ENCODE measurements at places on chromosomes 16 and 17.

DNA sequence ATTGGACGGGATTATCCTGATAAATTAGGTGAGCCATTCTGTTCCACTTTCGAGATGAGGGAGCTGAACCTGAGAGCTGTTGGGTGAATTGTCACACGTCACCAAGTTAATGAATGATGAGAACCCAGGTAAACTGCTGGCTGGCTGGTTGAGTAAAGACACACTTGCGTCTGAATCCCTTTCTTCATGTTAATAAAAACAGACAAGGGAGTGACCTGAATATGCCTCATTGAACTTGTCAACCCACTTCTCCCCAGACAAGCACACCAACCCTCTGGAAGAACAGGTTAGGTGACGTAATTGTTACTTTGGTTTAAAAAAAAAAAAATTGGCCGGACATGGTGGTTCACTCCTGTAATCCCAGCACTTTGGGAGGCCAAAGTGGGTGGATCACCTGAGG lies 400.9 kb upstream of the CDH5 start:
- no peak for DNase-seq

GRCh38 chr17:62189377-62189776 lies 124.3 kb upstream of the MED13 start:
- DNase-seq = no peak

DNA sequence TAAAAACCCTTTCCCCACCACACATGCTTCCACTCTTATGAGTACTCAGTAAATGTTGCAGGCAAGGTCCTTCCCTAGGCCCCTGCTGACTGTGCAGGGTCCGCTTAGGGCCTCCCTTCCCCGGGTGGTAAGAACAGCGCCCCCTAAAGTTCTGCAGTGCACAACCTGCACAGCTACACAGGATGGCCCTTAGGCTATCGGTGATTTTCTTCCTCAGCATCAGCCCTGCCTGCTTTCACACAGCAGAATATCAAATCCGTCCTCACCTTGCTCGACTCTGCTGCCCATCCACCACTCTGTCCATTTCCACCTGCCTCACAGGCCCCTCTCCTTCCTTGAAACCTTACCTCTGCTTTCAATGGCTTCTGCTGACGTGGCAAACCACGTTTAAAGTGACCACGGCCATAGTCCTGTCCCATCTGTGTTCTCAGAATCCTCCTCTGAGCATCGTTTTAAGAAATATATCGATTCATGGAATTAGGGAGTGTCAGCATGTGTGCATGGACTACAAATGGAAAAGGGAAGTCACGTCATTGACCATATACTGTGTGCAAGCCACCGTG lies 51.4 kb upstream of the TMEM132E start:
- no peak for DNase-seq

DNA sequence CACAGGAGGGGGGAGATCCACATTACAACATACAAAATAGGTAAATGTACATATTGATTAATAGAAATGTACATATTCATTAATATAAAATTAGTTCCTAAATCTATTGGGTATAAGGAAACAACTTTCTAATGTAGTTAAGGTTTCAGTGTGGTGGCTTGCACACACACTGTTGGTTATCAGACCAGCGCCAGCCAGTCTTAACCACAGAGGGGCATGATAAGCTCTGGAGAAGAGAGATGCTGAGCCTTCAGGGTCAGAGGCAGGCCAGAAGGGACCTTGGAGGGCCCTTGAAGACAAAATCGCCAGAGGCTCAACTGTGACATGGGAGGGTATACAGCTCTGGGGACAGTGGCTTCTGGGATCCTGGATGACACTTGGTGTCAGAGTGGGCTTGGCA lies 10.9 kb upstream of the ZFP90 start:
- no peak for DNase-seq

Measured in GOT3 (cell line).